Epithelial cell of prostate (primary cell): ENCODE measurements at places on chromosomes 2 and 18.

GRCh38 chr2:207960911-207961310, 64.4 kb downstream of the PLEKHM3 start:
- DNase-seq, result no peak

- DNase-seq, result no peak
These were observed 255.4 kb downstream of the NDUFA10 start for GRCh38 chr2:239769554-239770245.

DNA sequence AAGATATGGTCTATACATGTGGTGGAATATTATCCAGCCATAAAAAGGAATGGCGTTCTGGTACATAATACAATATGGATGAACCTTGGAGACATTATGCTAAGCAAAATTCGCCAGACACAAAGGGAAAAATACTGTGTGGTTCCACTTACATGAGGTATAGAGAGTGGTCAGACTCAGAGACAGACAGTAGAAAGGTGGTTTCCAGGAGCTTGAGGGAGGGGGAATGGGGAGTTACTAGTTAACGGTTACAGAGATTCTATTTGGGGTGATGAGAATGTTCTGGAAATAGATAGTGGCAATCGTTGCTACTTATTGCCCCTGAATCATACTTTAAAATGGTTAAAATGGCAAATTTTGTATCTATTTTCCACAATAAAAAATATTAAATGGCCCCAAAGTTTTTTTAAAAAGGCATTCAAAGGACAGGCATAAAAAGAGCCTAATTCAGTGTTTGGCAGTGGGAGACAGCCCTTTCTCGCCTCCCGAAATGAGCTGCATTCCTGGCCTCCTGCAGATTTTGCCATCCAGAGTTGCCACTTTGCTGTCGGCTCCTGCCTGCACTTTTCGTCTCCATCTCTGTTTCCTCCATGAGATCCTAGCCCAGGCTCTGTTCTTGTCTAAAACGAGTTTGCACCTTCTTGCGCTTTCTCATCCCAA, 13.5 kb downstream of the TNFRSF11A start:
- DNase-seq, result no peak

GRCh38 chr2:177052471-177052870, 160.1 kb upstream of the HNRNPA3 start:
- DNase-seq, result no peak

GRCh38 chr18:63063171-63063570, 256.4 kb downstream of the BCL2 start:
- DNase-seq, result no peak
